AG09319 (cell line): ENCODE measurements at places on chromosomes 7 and 10.

DNA sequence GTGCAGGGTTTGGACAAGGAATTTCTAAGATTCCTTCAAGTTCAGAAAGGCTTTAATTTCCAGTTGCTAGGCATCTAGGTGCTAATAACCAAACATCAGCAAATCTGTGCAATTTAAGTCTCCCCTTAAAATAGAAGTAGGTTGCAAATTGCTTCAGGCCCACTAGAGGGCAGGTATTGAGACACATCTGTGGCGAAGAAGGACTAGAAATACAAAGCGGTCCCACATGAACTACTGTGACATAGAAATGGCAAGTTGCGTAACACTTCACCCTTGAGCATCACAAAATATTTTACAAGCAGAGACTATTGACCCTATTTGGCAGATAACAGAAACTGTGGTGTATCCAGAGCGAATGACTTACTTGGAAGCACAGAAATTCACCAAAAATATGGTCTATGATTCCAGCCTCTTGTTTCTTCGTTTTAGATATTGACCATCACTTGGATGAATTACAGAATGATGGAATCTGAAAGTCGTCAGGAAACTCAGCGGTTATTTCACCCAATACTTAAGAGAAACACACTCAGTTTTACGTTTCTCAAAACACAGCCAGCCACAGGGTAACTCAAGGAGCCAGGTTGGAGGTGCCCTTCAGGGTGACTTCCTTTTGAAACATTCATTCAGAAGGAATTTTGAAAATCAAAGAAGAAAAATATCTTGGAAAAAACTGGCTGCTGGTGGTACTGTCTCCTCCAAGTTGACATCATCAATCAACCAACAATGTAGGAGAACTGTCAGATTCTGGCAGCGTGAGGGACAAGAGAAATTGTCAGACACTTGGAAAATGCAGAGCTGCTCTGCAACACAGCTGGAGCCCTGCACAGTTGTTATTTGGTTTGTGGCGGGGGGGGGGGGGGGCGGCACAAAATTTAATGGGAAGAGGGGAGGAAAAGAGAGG is 256.3 kb upstream of the MINDY3 start:
- DNase-seq = no peak

GRCh38 chr7:31029251-31030042 is 22.7 kb upstream of the ADCYAP1R1 start:
- no peak for DNase-seq

GRCh38 chr7:389911-390601 is 100.1 kb downstream of the FOXL3 start:
- DNase-seq = no peak

DNA sequence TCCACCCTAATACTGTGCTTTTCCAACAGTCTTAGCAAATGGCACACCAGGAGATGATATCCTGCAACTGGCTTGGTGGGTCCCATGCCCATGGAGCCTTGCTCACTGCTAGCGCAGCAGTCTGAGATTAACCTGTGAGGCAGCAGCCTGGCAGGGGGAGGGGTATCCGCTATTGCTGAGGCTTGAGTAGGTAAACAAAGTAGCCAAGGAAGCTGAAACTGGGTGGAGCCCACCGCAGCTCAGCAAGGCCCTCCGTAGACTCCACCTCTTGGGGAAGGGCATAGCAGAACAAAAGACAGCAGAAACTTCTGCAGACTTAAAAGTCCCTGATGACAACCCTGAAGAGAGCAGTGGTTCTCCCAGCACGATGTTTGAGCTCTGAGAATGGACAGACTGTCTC is 399.0 kb downstream of the CCSER2 start:
- DNase-seq = no peak

DNA sequence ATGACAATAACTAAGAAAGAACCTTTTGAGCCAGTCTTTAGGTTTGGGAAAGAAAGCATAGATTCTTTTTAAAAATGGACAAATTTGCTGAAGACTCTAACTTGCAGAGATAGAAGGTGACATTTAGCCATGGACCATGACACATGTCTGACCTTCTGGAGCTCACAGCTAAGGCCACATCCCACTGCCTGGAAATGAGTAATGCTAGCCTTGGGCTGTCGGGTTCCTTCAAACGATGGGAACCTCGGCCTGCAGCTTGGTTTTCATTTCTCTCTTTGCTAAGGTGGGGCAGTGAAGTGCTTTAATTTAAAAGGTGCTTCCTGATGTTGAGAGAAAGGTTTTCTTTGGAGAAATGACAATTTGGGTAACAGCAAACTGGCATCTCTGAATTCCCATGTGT is 223.2 kb downstream of the FANK1 start:
- DNase-seq = no peak

DNA sequence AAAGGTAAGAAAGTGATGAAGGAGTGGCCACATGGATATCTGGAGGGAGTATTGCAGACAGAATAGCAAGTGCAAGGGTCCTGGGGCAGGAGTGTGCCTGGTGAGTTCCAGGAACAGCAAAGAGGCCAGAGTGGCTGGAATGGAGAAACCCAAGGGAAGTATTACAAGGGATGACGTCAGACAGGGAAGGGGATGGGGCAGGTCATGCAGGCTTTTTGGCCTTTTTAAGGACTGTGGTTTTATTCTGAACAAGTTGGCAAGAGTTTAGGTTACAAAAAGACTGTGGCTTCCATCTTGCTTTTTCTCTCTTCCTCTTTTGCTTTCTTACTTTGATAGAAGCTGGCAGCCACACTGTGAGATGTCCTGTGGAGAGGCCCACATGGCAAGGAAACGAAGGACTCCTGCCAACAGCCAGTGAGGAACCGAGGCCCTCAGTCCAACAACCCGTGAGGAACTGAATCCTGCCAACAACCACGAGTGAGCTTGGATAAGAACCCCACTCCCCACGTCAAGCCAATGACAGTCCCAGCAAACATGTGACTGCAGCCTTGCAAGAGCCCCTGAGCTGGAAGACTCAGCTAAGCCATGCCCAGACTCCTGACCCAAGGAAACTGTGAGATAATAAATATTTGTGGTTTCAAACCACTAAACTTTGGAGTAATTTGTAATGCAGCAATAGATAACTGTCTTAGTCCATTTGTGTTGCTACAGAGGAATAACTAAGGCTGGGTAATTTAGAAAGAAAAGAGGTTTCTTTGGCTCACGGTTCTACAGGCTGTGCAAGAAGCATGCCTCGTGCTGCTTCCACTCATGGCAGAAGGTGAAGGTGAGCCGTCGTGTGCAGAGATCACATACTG is 19.8 kb upstream of the KDM7A start:
- DNase-seq = no peak

DNA sequence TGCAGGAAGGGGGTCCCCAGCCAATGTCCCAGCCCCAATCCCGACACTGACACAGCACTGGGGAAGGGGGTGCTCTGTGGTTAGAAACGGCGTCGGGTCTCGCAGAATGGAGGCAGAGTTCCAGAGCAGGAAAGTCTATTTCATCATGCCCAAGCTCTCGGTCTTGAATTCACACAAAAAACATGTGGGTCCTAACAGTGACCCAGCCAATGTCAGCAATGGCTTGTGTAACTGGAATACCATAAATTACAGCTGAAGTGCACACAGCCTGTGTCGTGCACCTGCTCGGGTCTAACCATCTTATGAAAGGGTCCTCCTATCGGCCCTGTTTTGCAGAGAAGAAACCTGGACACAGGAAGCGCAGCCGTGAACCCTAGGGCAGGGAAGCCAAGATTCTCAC is 324.1 kb downstream of the ADARB2 start:
- DNase-seq = no peak

GRCh38 chr10:104043185-104043830 is 42.4 kb downstream of the COL17A1 start:
- no peak for DNase-seq

- no peak for DNase-seq
Observed at GRCh38 chr10:103598654-103599115, 105.2 kb downstream of the NEURL1 start.

- DNase-seq = peak; percentile 49
Observed at GRCh38 chr10:25047591-25048301, 31.3 kb downstream of the THNSL1 start.

- no peak for DNase-seq
Observed at GRCh38 chr7:147775516-147776284, 814.9 kb upstream of the C7orf33 start.

GRCh38 chr7:91249506-91250233 is 14.6 kb upstream of the FZD1 start:
- DNase-seq = no peak

DNA sequence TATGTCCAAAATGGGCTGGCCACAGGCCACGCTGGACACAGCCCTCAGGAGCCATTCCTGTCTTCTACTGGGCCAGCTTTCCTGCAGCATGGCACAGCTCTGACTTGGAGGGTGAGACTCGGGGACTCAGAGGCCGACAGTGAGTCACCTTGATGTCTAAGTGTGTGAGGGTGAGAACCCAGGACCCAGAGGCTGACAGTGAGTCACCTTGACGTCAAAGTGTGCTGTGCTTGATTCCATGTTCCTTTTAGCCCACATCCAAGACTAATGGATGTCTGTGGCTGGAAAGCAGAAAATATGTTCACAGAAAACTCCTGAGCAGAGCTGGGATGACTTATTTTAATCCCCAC is 6.0 kb upstream of the FAM170B start:
- DNase-seq = no peak

DNA sequence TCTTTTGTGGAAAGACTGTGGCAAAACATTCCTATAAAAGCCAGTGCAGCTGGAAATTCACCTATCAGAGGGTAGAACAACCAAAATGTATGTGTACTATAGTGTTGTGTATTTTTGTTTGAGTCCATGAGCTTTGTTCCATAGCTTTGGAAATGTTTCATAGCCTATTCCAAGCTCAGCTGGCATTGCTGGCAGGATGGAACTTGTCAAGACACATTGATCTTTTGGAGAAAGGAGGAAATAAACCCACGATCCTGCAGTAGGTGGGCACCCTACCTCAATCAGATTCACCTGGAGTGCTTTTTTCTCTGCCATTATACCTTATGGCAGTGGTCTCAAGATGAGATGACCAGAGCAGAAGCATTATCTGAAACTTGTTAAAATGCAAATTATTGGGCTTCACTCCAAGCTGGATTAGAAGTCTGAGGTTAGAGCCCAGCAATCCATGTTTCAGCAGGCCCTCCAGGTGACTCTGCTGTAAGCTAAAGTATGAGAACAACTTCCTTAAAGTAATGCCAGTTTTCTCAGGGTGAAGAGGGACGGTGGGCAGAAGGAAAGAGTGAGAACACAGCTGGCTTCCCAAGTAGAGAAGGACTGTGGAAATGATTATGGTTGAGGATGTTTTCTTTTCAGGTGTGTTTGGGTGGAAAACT is 30.3 kb upstream of the CDK1 start:
- no peak for DNase-seq

- DNase-seq = no peak
Observed at GRCh38 chr10:6092731-6093130, 3.9 kb downstream of the RBM17 start.

DNA sequence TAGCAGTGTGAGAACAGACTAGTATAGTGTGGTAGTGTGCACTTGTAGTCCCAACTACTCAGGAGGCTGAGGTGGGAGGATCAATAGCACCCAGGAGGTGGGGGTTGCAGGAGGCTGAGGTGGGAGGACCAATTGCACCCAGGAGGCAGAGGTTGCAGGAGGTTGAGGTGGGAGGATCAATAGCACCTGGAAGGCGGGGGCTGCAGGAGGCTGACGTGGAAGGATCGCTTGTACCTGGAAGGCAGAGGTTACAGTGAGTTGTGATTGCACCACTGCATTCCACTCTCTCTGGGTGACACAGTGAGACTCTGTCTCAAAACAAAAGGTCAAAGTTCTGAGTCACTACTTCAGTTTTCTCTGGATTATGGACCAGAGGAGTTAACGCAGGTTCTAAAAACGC is 22.6 kb upstream of the DIP2C start:
- DNase-seq = no peak

DNA sequence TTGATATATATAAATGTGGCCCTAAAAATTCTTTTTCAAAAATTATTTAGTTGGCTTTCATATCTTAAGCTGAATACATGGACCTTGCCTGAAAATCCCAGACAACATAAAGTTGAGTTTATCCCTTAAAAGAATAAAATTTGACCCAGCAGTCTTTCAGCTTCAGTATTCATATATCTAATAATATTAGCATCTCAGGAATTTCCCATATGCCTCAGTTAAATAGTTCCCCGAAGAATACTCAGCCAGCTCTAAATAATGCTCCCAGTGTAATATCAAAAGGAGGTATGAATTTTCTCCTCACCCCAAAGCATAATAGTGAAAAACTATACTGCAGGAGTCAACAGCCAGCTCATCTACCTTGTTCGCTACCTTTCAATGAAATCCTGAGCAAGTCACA is 145.9 kb downstream of the CTNNA3 start:
- no peak for DNase-seq

- no peak for DNase-seq
Observed at GRCh38 chr7:78443811-78444210, 645.2 kb downstream of the PHTF2 start.

DNA sequence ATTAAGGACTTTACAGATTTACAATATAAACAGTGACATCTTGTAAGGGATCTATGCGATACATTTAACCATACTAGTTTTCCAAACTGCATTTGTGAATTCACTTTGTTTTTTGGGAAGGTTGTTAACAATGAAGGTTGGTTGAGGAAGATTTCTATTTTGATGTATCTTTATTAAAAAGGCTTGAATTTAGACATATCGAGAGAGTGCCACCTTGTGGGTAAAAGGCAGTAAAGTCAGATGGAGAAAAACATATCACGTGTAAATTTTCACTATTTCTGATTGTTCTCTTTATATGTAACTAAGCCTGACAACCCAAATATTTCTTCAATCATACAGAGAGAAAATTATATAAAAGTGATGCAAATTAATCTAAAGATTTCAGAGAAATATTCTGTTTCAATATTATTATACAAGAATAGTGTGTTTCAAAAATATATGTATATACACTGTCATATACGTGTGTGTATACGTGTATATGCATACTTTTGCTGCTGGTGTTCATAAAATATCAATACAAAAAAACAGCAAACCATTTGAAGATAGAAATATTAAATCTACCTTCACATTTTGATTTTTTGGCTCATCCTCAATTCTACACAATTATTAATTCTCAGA is 988.6 kb downstream of the SORCS1 start:
- DNase-seq = no peak

DNA sequence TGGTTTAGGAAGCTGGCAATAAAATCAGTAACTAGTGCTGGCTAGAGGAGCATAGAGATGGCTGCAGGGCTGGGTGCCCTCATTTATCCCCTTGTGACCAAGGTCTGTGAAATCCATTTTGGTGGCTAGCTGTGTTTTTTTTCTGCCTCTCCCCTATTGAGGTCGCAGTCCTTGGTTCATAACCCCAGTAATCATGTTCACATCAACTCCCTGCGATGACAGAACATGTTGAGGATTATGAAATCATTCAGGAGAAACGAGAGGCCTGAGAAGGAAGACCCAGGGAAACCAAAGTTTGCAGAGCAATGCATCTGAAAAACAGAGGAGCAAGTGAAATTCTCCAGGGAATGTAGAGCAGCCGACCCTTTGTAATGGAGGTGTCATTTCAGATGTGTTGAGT is 126.9 kb downstream of the TACC2 start:
- no peak for DNase-seq
